Neural crest cell (in vitro differentiated cells): ENCODE measurements at places on chromosomes 4 and X.

DNA sequence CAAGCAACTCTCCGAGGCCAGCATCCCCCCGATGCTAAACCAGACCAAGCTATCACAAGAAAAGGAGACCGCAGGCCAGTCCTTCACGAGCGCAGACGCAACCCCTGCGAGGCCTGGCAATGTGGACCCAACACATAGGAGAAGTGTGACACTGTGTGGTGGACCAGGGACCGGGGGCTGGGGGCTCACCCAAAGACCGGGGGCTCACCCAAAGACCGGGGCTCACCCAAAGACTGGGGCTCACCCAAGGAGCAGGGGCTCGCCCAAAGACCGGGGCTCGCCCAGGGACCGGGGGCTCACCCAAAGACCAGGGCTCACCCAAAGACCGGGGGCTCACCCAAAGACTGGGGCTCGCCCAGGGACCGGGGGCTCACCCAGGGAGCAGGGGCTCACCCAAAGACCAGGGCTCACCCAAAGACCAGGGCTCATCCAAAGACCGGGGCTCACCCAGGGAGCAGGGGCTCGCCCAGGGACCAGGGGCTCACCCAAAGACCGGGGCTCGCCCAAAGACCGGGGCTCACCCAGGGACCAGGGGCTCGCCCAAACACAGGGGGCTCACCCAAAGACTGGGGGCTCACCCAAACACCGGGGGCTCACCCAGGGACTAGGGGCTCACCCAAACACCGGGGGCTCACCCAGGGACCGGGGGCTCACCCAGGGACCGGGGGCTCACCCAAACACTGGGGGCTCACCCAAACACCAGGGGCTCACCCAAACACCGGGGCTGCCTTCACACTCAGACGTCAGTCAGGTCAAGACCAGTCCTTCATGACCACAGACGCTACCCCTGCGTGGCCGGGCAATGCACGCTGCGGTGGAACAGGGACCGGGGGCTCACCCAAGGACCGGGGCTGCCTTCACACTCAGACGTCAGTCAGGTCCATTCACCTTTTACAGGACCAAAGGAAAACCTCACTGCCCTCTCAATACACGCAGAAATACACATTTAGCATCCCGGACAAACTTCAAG is 32.9 kb downstream of the PPP2R3B start:
- DNase-seq: no peak

- DNase-seq: no peak
Observed at GRCh38 chr4:43846111-43846587, 602.5 kb downstream of the KCTD8 start.

DNA sequence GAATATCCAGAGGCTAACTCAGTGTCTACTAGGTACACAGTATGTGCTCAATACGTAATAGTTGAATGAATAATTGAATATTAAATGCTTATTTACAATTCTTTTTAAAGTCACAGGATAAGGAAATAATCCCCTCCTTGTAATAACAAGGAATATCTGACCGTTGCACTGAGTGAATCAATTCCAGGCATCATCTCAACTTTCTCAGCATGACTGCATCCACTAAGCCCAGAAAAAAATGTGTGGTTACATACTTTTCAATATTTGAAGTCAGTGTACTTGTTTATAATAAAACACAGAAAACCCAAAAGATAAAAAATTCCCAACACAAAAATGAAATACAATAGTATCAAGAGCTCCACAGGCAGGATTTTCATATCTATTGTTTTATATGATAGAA is 105.4 kb downstream of the TMEM144 start:
- no peak for DNase-seq

- DNase-seq: no peak
Observed at GRCh38 chr4:83019794-83020494, 9.3 kb upstream of the LIN54 start.

DNA sequence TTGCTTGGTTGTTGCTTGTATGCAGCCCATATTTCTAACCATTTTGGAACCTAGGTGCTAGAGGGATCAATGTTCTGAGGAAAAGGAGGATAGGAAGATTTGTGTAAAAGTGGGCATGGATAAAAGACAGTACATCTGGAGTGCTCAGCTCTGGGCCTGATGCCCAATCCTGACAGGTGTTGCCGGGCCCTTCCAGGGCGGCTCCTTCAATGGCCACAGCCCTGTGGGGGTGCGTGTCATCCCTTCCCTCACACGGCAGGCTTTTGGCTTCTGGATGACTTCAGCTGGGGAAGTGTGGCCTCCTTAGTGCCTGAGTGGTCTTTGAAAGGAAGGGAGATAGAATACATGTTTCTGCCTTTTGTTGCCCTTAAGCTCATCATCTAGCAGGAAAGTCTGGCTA is 47.2 kb downstream of the NELFA start:
- no peak for DNase-seq

GRCh38 chrX:68461576-68461975 is 28.3 kb upstream of the OPHN1 start:
- no peak for DNase-seq

DNA sequence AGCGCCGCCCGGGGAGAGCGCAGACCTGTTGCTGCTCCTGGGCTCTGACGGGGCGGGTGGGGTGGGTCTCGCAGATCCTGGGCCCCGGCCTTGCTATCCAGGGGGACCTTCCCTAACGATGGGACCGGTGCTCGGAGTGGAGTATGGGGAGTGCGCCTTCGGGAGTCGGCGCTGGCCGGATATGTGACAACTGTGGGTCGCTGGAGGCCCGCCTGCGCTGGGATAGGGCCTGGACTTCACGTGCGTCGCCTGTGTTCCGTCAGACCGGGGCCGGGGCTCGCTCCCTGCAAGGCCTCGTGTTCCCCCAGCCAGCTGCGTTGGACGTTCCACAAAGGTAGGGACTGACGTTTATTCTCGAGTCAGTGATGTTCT is 1.3 kb downstream of the TBL1X start:
- peak; percentile 4 for DNase-seq

DNA sequence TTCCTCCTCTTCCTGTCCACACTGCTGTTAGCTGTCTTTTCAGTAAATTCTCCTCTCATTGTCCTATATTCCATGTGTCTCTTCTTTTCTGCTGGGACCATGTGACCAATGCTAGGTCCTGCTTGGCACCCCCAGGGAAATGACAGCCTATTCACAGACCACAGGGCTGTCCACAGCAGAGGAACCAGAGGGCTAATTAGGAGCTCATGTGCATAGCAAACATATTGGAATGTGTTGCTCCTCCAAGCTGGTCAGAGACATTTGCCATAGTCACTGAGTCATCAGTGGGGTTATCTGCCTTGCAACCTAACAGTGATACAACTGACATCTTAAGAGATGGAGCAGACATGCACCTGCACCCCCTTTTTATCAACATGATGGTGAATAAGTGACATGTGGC is 67.9 kb upstream of the PUDP start:
- no peak for DNase-seq

DNA sequence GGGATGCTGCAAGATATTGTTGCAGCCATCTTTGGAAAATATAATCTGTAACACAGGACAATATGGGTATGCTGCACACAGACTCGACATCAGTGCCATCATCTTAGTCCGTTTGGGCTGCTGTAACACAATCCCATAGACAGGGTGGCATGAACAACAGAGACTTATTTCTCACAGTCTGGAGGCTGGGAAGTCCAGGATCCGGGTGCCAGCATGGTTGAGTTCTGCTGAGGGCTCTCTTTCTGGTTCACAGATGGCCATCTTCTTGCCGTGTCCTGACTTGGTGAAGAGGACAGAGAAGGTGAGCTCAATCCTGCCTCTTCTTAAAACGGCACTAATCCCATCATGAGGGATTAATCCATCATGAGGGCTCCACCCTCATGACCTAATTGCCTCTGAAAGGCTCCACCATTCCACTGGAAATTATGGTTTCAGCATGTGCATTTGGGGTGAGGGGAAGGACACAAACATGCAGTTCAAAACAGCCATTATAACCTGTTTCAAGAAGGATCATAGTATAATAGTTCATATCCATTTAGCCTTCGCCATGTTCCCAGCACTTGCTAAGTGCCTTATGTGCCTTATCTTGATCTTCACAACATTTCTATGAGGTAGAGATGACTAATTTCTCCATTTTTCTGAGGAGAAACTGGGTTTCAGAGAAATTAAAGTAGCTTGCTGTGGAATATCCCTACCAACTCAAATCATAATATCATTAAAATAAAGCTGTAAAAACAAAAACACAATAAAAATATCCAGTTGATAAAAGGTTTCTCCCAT is 27.9 kb upstream of the SPP1 start:
- DNase-seq: no peak

DNA sequence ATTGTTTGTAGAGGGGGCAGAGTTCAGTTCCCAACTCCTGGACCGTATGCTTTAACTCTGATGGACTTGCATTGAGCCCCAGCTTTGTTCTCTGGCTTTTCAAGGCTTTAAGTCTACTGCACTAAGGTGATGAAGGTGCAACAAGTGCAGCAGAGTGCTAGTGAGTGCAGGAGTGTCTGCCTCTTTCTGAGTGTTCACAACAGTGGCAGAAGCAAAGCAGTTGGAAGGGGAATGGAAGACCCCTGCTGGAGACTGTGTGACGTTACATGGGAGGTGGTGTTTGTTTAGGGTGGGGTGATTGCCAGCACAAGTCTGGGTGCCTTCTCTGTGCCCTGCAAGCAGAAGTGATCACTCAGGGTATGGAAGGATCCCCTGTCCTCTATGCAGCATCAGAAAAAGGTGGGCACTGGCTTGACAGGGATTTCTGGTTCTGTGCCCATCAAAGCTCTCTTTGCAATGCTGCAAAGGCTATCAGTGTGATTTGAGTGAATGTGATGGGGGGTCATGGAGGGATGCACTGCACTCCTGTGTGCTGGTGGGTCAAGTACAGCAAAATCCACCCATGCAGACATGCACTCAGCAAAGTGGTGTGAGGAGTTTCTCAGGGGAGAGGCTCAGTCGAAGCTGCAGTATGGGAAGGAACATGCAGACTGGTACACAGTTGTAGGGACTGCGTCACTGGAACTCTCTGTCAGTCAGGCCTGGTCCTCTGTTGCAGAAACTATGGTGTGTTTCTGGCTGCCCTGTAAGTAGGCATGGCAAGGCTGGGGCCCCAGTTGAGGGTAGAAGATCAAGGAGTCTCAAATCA is 70.9 kb upstream of the UGT2B7 start:
- peak; percentile 12 for DNase-seq

DNA sequence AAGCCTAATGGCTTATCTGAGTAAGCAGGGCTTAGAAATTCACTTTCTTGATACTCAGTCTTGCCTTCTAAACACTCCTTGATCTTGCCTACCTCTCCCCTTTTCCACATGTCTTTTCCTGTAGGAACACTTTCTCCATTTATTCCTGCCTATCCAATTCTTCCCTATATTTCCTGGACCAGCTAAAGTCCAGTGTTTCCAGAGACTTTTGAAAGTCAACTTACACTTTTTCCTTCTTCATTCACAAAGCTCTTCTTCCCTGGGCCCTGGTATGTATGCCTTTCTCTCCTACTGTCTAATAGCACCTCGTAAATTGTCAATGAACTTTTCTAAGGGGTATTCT is 20.6 kb downstream of the VSIG4 start:
- DNase-seq: no peak

DNA sequence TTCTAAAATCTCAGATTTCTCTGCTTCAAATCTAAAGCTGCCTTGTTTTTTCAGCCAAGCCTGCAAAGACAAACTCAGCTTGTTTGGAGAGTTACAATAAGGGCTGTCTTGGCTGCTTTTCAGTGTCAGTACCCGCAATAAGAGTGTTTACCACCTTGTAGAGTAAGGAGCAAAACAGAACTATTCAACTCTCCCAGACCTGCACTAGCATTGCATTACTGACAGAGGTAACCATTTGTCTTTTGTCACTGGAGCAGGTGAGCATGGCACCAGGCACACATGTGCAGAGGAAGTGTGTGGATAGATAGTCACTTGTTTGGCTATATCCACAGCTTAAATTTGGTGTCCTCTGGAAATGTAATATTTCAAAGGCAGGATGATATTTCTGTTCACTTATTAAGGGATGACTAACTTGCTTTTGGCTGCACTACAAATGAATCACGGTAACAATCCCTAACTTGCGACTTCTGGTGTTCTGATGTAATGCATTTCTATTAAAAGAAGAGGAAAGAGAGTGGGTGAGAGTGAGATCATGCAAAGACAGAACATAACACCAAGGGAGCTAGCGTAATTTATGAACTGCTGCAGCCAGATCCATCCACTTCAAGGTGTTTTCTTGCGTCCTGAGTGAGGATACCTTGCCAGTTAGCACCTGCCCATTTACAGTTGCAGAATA is 38.6 kb downstream of the PTCHD1 start:
- DNase-seq: no peak

GRCh38 chr4:150256841-150257730 is 178.8 kb downstream of the DCLK2 start:
- DNase-seq: peak; percentile 25

DNA sequence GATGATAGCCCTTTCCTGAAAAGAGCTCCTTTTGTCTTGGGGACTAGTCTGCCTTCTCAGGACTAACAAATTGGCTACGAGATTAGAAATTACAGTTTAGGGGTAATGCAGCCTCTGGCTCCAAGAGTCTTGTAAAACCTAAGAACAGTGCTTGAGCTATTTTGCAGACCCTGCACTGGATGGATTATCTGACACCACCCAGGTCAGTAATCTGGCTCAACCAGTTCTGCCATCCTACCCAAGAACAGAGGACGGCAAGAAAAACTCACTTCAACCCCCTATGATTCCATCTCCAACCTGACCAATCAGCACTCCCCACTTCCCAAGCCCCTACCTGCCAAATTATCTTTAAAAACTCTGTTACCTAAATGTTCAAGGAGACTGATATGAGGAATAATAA is 225.1 kb downstream of the FAM47A start:
- no peak for DNase-seq

DNA sequence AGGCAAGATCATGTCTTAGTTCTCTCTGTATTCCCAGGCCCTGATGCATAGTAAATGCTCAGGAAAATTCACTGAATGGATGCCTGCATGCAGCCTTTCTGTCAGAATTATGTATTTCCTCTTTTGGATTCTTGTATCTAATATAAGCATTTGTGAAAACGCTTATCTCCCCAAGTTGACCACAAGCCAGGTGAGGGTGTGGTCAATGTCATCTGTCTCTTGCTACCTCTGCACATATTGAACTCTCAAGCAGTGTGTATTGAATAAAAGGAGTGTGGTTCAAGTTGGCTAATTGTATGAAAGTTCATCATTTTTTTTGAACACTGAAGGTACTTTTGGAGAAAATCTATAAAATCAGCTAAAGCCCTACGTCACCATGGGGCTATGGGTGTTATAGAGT is 84.3 kb downstream of the CNGA2 start:
- no peak for DNase-seq

DNA sequence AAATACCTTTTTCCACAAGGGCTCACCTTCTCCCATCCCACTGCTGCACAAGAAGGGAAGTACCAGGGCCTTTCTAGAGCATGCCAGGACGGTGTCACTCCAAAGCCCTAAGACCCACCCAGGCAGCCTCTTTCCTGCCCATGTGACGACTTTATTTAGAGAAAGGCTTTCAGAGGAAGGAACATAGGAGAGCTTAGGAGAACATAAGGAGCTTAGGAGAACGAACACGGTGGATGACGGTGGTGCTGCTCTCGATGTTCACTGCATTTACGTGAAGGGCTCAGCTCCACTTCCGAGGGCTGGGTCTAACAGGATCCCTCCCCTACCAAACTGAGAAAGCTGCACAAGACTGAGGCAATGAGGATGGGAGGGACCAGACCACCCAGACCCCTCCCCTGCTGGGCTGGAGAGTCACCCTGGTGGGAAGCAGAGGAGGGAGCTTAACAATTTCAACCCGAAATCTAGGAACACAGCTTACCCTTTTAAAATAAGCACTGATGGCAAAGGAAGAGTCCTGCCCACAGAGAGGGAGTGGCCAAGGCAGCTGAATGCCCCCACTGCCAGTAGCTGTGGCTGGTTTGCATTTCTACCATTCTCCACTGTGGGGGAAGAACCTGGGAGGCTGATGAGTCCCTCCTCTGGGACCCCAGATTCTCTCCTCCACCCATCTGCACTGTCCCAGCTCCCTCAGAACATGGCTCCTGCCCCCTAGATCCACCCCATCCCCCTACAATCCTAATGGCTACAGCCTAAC is 29.8 kb downstream of the ZFYVE28 start:
- no peak for DNase-seq
